Fibroblast of villous mesenchyme (primary cell): ENCODE measurements at places on chromosomes 5 and 9. TPM values are rescaled to one million over a fixed set of nuclear protein-coding genes. Genes with fewer than 3 reads are reported as not detected.

PDCD1LG2 gene
- total RNA-seq = 31.6 and 59.6 TPM in 2 replicates

ELOVL7 gene
- under 0.01 TPM in 1 of 2 replicates, not detected in the other for total RNA-seq

PCDHGB2 gene
- 2.3 and 2.6 TPM in 2 replicates for total RNA-seq

CAMK2A gene
- 1.3 TPM in 2 replicates for total RNA-seq

- no peak for DNase-seq
Observed at GRCh38 chr9:109536859-109537258, 38.8 kb upstream of the PTPN3 start.

GRCh38 chr5:173733425-173733824 is 117.0 kb upstream of the BOD1 start:
- DNase-seq = no peak

- DNase-seq = no peak
Observed at GRCh38 chr9:4242239-4242638, 57.6 kb downstream of the GLIS3 start.

GRCh38 chr5:19210886-19211285 is 777.1 kb downstream of the CDH18 start:
- DNase-seq = no peak

DNA sequence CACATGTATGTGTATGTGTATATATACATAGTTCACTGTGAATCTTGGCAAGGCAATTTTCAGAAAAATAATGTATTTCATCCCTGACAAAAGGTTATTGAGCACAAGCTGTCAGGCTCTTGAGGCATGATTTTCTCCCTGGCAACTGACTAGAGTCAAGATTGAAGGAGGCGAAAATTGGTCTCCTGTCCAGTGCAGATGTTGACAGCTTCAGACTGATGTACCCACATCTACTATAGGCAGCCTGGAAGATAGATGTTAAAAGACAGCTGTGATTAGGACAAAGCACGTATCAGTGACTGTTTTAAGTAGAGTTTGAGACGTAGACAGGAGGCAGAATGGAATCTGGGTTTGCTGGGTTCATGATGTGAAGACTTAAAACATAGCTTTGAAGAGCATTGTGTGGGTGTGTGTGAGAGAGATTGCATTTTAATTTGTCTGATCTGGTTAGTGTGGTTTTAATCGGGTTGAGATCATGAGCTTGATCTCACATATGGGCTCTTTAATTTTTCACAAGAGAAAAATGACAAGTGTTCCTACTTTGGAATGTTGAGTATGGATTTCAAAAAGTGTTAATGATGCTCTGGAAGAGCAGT is 39.1 kb downstream of the CTNNA1 start:
- no peak for DNase-seq

DNA sequence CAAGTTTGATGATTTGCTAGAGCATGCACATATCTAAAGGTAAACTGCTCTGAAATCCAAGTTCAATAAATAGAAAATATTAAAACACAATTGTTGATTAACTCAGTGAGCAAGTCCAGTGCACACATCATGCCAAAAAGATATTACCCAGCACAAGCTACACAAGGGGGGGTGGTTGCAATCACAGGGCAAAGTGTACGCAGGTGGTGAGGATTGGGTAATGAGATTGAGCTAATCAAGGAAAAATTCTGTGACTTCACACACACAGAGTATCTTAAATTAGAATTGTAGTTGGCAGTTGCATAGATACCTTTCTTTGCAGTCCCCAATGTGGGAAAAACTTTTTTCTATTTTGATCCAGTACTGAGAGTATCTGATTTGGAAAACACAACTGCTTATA is 156.1 kb upstream of the NTRK2 start:
- DNase-seq = no peak

DNA sequence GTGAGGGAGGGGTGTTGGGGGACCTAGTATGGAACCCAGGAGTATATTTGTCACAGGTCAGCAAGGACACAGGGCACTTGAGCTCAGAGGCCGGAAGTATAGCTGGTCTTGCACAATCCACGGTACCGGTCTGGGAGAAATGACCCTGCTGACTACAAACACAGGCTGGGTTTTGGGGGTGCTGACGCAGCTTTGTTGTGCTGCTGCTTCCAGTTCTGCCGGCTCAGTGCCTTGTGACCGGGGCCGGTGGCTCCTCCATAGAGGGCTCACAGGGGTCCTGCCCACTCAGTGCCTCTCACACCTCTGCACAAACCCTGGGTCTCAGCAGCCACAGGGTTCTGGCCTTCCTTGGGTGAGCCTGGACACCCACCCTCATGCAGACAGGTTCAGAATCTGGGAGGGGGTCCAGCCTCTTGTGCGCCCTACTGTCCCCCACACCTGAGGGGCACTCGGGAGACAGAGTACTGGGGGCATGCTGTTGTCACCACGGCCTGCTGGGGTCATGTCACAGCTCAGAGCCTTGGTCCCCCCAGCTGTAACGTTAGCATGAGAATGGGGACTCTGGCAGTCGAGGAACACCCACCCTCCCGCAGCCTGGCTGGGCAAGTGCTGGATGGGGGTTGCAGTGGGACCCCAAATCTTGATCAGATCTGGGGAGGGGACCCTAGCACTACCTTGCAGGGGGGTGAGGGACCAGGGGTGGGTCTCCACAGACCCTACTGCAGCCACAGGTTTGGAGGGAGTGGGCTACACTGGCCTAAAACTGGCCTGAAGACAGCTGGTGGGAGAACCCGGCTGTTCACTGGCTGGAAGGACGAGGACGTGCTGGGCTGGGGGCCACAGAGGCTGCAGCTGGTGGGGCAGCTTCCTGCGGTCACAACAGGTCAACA is 17.7 kb downstream of the NINJ1 start:
- DNase-seq = peak; percentile 96

DNA sequence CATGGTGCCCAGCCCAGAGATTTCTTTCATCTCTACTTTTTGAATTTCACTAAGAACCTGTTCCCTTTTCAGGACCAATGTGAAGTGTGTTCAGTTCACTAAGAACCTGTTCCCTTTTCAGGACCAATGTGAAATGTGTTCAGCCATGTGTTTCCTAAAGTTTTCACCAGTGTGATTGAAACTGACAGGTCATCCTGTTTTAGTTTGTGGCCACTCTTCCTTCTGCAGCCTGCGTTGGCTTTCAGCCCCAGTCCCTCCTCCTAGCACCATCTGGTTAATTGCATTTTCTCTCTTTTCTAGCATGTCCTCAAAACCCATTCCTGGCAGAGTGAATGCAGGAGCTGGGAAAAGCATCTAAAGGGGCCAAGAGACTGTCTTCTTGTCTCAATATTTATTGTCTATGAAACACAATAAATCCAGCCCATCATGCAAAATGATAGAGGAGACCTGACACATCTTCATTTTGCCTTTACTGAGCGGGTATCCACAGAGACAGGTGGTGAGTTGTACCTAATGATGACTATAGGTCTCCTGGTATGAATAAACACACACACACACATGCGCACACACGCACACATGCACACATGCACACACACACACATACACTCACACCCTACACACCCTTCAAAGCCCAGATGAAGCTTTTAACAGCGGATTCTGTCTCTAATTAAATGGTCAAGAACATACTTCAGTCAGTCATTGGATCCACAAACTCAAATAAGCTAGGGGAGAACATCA is 6.1 kb upstream of the PANK3 start:
- no peak for DNase-seq

DNA sequence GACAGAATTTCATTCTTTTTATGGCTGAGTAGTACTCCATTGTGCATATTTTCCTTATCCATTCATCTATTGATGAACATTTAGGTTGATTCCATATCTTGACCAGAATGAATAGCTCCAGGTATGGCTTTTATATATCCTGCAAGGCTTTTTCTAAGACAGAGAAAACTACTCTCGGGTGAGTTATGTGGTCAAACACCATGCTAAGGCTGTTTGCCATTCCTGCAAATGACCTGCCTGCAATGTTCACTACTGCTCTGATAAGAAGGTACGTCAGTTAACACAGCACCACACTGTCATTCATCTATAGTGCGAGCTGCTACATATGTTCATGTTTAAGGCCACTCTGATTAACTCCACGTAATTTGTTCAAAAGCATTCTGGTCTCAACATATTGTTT is 256.8 kb upstream of the RGMB start:
- DNase-seq = no peak

DNA sequence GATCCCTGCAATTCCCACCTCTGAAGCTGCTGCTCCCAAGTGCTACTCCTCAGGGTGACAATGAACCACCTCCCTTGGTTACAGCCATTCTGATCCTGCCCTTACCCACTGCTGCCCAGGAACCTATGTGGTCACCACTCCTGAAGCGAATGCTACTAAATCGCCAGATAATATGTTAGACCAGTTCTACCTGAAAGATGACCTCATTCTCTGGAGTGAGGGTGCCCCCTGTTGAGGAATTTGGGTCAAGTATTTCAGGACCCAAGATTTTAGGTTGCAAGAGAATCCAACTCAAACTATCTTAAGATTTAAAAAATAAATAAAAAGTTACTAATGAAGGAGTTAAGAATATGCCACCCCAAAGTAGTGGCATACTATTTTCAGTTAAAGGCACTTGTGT is 5.8 kb upstream of the SNAPC3 start:
- peak; percentile 74 for DNase-seq

DNA sequence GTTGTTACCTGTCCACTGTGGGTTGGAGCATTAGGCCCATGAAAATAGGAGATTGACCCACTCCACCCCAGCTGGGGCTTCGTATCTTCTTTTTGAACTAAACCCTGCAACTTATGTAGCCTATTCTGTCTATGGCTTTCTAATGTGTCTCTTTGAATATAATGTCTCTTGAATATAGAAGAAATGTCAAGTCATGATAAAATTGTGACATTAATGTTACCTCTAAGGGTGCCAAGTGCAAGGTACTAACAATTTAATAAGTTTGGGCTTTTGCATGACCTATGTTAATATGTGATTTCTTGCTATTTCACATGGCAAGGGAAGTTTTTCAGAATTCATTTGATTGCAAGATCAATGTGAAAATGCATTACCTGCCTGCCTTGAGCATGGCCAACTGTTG is 40.4 kb upstream of the PUM3 start:
- no peak for DNase-seq

DNA sequence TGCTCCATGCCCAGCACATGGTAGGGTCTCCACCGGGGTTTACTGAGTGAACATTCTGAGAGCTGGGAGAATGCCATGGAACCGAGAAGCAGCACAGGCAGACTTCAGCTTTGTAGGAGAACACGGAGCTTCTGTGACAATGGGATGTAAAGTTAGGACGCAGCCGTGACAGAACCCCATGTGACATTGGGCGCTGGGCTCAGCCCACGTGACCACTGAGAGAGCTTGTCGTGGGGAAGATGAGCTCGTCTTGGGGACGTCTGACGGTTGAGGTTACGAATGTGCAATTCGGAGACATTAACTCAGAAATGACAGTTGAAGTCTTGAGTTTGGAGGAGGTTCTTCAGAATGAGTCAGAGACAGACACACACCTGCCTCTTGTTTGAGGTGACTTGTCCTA is 13.5 kb downstream of the SDHA start:
- DNase-seq = no peak

- no peak for DNase-seq
Observed at GRCh38 chr5:16787278-16787677, 148.8 kb downstream of the MYO10 start.

DNA sequence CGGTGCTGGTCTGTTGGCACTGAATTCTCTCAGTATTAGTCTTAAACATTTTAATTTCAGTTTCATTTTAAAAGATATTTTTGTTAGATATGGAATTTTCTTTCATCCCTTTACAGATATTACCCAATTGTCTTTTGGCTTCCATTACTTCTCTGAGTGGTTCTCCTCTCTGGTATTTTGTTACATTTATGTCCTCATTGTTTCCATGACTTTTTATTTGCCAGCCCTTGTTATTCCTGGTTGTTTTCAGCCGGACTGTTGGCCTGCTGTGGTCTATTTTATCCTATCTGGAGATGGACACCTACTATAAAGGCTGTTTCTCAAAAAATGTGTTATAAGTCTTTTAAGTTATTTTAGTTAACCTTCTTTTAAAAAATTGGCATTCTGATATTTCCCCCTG is 117.2 kb downstream of the ARHGEF28 start:
- no peak for DNase-seq

- no peak for DNase-seq
Observed at GRCh38 chr9:17829812-17830385, 251.0 kb downstream of the SH3GL2 start.

DNA sequence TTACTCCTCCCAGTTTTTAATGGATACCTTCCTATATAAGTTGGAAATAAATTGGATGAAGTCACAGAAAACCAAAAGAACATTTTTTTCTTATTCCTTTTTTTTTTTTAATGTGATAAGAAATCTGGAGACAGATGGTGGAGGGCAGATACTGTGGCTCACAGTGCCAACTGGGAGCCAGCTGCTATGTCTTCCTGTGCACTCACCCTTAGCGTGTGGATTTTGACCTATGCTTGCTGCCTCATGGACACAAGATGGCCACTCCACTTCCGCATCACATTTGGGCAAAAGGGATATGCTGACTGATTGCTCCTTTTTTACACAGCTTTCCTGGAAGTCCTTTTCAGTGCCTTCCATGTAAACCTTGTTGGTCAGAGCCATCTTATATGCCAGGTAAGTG is 342.6 kb downstream of the MAN2A1 start:
- DNase-seq = no peak

GRCh38 chr9:14749741-14750211 is 27.2 kb upstream of the CER1 start:
- DNase-seq = no peak

DNA sequence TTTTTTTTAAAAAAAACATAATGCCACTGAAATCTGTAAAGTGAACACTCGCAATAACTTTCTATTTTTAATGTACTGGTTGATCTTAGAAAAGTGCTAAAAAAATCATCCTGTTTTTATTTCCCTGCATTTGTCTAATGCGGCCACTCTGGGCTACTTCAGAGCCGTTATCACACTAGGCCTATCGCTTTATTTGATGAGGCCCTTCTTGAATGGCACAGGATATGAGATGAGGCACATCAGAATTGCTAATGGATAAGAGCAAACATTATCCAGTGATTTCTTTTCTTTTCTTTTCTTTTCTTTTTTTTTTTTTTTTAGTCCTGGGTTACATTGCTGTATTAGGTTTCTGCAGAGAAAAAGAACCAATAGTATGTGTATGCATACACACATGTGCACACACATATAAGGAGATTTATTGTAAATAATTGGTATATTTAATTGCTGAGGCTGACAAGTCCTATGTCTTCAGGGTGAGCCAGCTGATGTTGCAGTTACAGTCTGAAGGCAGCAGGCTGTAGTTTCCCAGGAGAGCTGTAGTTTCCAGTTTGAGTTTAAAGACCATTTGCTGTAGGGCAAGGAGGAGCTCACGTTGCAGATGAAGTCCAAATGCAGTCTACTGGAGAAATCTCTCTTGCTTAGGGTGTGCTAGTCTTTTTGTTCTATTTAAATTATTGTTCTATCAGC is 391.7 kb downstream of the MED10 start:
- DNase-seq = no peak

DNA sequence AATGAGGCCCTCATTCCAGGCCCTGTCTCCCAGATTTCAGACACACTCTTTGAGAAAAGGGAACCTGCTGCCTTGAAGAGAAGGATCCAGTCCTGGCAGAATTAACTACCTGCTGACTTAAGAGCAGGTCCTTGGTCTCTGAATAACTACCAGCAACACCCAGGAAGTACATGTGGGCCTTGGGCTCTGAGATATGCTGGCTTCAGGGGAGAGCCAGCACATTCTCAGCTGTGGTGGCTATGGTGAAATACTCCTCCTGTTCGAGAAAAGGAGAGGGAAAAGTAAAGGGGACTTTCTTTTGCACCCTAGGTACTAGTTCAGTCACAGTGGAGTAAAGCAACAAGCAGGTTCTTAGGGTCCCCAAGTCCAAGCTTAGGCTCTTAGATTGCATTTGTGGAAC is 120.0 kb downstream of the HMHB1 start:
- no peak for DNase-seq
